ENCODE measurements at places on chromosomes 1 and 21.

- no peak for DNase-seq
Observed at GRCh38 chr1:218347723-218348627, 2.8 kb downstream of the TGFB2 start.

GRCh38 chr1:243267914-243268653 is 12.2 kb downstream of the SDCCAG8 start:
- DNase-seq, result no peak

GRCh38 chr1:14983277-14983676 is 170.3 kb upstream of the TMEM51 start:
- no peak for DNase-seq

GRCh38 chr1:90133133-90133532 is 138.2 kb downstream of the ZNF326 start:
- DNase-seq, result no peak

DNA sequence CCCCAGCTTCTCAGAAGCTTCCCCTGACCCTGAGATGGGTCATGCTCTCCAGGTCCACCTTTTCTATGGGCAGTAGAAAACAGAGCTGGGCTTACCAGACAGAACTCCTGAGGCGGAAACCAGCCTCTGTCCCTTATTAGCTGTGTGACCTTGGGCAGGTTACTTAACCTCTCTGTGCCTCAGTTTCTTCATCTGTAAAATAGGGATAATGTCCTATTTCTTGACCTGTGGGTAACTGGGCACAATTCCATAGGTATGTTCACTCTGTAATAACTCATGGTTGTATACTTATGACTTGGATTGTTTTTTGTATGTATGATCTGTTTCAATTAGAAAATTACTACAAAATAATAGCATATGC is 57.1 kb upstream of the EDN2 start:
- no peak for DNase-seq

- DNase-seq, result no peak
Observed at GRCh38 chr21:30206551-30207251, 9.2 kb downstream of the CLDN8 start.

DNA sequence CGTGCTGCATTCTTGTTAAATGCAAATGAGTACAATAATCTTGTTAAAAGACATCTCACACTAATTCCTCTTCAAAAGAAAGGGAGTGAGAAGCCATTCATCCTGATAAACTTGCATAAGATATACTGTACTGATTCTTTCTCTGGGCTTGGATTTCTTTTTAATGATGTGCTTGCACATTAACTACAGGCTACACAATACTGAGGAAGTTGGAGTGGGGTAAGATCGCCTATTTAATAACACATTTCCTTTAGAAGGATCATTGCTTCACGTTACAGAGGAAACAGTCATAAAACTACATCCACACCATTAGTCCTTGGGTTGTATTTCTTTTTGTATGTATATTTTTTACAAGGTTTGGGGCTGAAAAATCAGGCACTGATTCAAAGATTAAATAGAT is 36.6 kb downstream of the NRIP1 start:
- no peak for DNase-seq

- DNase-seq, result no peak
Observed at GRCh38 chr1:2070016-2070415, 19.8 kb downstream of the PRKCZ start.

GRCh38 chr1:205210756-205211168 is 740 bp downstream of the DSTYK start:
- no peak for DNase-seq

GRCh38 chr21:43297989-43298388 is 128.9 kb downstream of the SIK1 start:
- no peak for DNase-seq

DNA sequence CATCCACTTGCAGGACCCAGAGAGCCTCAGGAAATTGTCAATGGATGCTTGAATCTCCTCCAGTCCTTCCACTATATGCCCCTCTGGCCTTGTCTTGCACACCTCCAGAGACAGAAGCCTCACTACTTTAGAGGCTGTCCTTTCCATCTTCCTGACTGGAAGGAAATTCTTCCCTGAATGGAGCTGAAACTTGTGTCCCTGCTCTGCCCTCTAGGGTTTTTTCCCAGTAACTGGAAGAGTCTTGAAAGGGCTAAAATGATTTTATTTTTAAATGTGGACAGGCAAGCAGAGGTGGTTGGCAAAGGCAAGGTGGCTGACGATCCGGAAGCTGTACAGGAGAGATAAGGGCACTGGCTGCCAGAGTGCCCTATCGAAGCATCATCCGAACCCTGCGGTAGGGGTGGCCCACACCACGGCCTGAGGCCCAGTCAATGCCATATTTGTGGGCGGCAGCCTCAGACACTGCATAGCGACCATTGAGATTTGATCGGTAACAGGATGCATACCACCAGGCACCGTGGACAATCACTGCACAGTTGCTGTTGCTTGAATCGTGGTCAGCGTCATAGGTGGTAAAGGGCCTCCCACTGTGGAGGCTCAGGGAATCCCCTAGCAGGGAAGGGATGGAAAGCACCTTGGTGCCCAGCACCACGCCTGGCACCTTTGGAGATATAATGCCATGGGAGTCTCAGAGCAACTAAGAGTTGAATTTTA is 2.3 kb upstream of the MAP3K6 start:
- DNase-seq, result peak; percentile 62

DNA sequence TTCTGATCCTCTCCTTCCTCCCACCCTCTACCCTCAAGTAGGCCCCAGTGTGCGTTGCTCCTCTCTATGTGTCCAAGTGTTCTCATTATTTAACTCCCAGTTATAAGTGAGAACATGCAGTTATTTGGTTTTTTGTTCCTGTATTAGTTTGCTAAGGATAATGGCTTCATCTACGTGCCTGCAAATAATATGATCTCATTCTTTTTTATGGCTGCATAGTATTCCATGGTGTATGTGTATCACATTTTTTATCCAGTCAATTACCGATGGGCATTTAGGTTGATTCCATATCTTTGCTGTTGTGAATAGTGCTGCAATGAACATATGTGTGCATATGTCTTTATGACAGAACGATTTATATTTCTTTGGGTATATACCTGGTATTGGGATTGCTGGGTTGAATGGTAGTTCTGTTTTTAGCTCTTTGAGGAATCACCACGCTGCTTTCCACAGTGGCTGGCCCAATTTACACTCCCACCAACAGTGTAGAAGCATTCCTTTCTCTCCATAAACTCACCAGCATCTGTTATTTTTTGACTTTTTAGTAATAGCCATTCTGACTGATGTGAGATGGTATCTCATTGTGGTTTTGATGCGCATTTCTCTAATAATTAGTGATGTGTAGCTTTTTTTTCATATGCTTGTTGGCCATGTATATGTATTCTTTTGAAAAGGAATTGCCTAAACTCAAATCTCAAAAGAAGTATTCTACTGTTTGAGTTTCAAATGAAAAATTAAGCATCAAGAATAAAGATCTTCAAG is 116.9 kb downstream of the ETS2 start:
- no peak for DNase-seq

DNA sequence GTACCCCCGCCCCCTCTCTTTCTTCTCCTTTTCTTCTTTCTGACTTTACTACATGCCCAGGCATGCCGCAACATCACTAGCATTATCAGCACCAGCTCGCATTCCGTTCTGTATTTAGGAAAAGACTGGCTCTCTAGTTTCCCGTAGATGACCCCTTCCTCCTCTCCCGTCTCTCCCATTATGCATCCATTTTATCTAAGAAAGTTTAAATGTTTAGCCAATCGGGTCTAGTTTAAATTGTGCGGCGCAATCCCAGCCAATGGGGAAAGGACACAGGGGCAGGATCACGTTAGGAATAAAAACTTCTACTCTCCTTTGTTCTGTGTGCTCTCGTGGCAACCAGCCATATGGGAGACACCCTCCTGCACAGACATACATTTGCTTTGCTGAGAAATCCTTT is 2.3 kb upstream of the KRTAP10-7 start:
- DNase-seq, result no peak

- no peak for DNase-seq
Observed at GRCh38 chr1:237012788-237013383, 8.6 kb upstream of the MT1HL1 start.

DNA sequence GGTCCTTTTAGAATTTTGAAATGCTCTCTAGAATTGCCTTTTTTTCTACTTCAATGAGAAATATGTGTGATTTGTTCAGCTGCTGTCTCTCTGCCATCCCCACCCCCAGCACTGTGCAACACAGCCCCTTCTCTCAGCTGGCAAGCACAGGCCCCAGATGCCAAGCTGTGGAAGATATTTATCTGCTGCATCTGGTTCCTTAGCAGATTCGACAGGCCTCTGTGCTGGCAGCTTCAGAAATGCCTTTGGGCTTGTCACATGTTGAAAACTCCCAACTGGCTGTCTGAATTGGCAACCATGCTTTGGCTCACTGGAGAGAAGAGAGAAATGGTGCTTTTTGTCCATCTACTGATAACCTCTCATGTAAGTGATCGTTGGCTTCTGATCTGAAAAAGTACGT is 206.7 kb upstream of the C1orf87 start:
- DNase-seq, result no peak

GRCh38 chr1:230503726-230504125 is 77.6 kb upstream of the PGBD5 start:
- DNase-seq, result no peak

DNA sequence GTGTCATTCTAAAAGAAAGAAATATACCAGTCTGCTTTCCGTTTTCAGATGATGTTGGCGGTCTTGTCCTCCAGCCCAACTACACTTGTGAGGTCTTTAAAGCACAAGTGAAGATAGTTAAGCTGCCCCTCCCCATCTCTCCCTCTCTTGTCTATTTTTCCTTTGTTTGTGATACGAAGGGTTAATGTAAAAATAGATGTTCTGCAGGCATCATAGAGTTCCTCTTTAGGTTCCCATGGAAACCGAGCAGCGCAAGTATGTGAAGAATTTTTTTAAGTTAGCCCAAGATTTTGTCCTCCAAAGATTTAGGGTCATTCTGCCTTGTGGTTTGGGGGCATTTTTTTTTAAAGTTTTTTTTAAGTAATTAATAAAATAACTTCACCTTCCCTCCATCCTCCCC is 232.4 kb upstream of the AJAP1 start:
- no peak for DNase-seq

- DNase-seq, result no peak
Observed at GRCh38 chr1:162062542-162063015, 6.9 kb upstream of the NOS1AP start.

- DNase-seq, result no peak
Observed at GRCh38 chr1:82284213-82284612, 483.5 kb downstream of the ADGRL2 start.

DNA sequence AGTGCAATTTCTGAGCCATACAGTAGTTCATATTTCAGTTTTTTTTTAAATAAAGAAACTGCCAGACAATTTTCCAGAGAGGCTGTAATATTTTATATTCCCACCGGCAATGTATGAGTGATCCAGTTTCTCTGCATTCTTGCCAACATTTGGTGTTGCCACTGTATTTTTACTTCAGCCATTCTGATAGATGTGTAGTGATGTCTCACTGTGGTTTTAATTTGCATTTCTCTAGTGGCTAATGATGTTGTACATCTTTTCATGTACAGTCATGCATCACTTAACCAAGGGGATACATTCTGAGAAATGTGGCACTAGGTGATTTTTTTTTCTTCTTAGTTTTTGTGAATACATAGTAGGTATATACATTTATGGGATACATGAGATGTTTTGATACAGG is 99.6 kb downstream of the CENPF start:
- DNase-seq, result no peak

DNA sequence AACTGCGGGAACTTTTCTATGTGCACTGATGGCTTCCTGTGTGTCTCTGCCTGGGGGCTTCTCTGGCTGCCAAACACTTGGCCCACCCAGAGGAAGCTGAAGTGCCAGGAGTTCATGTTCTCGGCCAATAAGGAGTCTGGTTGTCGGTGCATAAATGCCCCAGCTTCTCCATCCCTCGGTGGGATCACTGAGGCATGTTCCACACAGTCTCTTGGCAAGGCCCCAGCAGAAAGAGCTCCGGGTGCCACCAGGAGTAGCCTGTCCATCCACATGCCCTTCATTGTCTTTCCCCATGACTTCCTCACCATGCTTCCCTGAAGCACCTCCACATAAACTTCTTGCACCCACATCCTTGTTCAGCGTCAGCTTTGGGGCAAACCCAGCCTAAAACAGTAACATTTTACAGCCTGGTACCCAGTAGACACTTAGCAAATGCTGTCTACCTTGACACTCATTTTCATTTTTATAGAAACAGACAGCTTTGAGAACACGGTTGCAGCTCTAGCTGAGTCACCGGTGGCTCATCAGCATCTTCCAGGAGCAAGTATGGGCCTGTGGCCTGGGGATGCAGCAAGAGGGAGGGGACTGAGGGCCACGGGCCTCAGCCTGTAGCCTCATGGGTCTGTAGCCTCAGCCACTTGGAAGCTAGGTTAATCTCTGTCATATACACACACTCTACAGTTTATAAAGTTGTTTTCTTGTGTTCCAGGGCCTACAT is 14.8 kb upstream of the CDCP2 start:
- no peak for DNase-seq

DNA sequence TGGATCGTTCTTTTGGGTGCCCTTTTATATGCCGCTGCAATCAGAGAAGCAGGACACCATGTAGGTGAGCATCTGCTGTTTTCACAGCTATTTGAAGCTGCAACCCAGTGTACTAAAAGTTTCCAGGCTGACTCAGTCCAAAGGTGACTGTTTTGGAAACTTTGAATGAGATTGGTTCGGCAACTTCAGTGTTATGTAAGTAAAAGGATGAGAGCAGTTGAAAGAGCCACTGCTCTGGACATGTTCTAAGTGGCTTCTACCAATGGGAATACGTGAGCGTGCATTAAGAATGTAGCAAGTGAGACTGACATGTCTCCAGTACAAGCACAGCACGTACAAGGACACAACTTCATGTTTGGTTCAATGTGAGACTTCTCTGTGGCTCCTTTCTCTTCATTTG is 55.6 kb downstream of the DDR2 start:
- no peak for DNase-seq

DNA sequence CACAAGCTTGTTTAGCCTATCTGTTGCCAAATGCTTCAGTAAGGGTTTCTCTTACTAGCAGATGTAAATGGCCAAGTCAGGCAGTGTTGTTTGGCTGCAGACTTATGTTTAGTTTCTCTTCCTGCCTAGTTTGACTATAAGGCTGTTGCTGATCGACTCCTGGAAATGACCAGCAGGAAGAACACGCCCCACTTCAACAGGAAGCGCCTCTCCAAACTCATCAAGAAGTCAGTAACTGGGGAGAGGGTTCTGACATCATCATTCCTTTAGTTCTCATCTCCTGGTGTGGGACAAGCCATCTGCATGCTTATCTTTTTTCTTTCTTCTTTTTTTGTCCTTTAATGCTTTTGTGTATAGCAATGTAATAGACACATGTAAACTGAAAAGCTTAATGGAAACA is 25.1 kb downstream of the RRP1B start:
- DNase-seq, result no peak

DNA sequence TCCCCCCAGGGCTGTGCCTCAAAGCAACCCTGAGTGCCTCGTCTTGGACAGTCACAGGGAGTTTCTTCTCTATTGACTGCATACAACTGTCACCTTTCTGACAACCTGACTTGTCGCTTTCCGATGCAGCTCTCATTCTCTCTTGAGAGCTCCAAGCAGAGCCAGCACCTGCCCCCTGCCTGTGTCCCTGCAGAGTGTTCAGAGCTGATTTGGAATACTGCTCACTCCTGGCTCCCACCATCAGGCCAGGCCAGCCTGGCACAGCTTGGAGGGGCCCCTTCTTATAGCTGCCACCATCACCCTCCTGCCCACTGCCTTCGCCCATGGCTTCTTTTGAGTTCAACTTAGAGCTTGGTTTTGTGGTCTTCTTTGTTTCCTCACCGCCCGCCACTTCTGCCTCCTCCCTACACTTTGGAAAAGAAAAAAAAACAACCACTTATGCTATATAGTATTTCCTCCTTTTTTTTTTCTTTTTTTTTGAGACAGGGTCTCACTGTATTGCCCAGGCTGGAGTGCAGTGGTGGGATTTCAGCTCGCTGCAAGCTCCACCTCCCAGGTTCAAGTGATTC is 12.3 kb downstream of the NCF2 start:
- DNase-seq, result no peak

- no peak for DNase-seq
Observed at GRCh38 chr1:46421739-46422138, 27.6 kb downstream of the FAAH start.

All from CD4-positive, alpha-beta T cell (primary cell).